ENCODE measurements at places on chromosomes 2 and 18.

GRCh38 chr2:230329946-230330605 lies 3.1 kb downstream of the SP140L start:
- DNase-seq, result no peak

DNA sequence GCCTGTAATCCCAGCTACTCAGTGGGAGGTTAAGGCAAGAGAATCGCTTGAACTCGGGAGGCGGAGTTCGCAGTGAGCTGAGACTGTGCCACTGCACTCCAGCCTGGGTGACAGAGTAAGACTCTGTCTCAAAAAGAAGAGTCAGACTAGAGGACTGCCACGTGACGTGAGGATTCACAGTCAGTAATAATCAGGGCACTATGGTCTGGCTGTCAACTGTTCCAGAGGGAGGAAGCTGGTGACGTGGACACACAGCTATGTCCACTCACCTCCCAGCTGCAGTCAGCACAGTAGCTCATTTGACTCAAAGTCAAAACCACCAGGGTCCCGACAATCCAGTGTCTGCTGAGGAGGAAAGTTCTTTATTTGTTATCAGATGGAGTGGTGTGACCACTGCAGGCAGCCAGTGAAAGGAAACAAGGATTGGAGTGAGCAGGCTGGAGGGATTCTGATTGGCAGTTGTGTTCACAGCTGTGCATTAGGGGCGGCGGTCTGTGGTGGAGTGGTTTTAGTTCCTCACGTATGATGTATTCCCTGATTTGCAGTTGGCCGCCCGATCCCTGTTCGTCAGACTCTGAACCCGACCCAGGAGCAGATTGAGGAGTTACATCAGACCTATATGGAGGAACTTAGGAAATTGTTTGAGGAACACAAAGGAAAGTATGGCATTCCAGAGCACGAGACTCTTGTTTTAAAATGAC lies 37.9 kb downstream of the MOGAT1 start:
- no peak for DNase-seq

GRCh38 chr2:40016151-40016885 lies 237.3 kb upstream of the THUMPD2 start:
- no peak for DNase-seq

DNA sequence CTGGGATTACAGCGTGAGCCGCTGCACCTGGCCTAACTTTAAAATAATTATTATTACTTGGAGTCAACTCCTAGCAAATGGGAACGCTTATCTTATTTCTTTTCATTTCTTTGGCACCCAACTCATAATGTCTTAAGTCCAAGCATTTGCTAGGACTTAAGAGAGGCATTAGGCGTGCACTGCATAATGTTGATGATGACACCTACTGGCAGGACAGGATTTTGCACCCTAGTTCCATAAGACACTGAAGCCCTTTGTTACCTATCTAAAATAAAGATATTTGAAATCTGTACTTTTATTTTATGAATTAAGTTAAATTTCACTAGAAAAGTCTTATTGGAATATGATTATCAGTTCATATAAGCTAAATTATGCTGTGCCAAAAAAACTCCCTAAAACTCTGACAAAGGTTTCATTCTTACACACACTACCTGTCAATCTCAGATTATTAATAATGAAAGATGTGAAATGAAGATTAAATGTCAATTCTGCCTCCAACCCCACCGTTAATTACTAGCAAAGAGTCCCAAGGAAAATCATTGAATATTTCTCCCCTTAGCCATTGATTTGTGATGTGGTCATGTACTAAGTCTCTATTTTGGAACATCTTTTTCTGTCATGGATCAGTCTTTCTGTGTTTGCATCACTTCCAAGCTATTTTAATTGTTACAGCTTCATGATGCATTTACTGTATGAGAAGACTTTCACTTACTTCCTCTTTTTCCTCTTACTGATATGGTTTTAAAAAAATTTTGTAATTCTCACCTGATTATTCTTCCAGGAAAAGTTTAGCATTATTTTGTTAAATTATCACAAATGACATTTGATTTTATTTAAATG lies 12.7 kb upstream of the CDH2 start:
- DNase-seq, result no peak

- no peak for DNase-seq
Measured at GRCh38 chr2:239047420-239047819, 199.5 kb downstream of the TWIST2 start.

DNA sequence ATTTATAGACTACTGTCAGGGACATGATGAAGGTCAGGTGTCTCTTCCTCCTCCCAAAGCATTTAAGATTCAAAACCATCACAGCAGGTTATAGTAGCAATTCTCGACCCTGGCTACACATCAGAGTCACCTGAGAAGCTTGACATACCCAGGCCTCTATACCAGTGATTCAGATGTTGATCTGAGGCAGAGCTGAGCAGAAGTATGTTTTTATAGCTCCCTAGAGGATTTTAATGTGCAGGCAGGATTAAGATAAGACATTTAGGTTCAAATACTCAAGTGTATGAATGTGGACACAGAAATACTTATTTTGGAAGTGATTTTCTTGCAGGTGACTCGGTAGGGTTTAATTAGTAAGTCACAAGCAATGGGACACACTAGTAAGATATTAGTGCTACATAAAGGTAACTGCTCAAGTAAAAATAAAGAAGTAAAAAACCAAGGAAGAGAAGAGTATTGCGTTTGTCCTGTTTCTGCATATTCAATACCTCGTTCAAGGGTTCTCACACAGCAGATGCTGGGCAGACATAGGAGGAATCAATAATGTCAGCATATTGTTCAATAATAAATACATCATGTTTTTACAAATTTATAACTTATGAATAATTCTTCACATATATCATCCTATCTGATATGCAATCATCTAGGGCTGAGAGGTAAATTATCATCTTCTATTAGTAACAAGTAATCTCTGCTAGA lies 7.0 kb downstream of the GCFC2 start:
- no peak for DNase-seq

DNA sequence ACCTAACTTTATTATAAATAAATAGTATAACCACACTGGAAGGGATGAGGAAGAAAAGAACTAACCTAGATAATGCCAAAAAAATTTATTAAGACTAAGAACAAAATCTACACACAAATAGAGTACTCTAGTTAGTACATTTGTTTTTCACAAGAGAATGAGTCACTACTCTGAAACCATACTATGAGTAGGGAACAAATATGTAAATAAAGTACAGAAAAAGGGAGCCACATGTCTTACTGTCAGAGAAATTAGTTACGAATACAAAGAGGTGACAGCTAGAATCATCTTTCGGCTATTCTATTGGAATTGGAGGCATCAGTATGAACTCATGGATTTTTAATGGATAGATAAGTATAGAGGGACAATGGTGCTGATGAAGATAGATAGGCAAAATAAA lies 150.5 kb downstream of the COPS8 start:
- no peak for DNase-seq

GRCh38 chr2:25561136-25561850 lies 112.1 kb downstream of the DTNB start:
- DNase-seq, result no peak

- DNase-seq, result no peak
Measured at GRCh38 chr2:234467289-234467688, 29.6 kb downstream of the ARL4C start.

DNA sequence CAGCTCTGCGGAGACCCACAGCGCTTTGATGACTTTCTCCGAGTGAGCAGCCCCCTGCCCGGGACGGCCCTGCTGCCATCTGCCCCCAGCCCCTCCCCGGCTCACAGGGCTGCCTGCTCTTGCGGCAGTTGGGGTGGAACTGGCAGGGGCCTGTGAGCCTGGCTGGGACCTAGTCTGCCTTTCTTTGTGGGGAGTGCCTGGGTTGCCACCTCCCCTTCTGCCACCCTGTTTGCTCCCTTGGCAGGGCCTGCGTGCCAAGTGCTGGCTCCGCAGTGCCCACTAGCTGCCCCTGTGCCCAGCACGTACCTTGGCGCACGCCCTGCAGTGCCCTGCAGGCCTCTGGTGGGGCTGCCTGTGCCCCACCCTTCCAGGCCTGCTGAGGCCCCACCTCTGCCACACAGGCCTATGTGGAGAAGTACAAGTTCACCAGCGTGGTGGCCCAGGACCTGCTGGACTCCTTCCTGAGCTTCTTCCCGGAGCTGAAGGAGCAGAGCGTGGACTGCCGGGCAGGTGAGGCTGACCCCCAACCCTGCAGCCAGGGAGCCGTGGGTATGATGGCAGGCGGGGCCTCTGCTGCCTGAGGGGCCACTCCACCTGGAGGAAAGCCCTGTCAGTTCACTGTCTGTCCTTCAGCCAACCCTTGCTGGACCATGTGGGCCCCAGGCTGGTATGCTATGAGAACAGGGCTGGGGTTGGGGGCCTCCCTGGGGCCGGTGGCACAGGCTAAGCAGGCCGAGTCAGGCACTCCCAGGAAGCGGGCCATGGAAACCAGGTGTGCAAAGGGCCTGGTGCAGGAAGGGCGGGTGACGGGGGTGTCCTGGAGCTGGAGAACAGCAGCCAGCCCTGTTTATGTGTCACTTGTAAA lies 7.0 kb downstream of the RNPEPL1 start:
- DNase-seq, result no peak

DNA sequence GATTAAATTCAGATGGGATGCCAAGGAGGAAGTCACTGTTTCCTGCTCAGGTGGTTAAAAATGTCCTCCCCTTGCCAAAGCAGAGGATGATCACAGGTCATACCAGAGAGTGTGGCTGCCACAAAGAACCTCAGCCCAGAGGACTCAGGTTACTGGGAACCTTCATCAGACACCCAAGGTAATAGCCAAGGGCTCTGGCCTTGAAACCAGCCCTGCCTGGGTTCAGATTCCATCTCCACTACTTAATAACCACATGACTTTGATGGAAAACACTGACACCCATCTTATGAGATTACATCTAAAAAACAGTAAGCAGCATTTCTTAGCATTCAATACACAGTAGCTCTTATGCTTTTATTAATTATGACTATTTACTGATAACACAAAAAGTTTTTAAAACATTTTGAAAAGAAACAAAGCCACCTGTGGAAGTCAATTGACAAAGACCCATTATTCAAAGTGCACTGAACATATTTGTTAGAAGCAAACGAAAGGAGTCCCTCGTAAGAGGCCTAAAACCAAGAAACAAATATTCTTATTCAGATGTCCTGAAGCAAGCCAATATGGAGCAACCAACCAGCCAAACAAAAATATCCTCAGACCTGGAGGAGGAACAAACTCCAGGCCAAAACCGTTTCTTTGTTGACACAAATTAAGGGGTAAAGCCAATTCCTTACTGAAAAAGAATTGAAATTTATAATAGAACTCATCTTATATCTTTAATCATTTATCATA lies 241.5 kb downstream of the RNF152 start:
- no peak for DNase-seq

DNA sequence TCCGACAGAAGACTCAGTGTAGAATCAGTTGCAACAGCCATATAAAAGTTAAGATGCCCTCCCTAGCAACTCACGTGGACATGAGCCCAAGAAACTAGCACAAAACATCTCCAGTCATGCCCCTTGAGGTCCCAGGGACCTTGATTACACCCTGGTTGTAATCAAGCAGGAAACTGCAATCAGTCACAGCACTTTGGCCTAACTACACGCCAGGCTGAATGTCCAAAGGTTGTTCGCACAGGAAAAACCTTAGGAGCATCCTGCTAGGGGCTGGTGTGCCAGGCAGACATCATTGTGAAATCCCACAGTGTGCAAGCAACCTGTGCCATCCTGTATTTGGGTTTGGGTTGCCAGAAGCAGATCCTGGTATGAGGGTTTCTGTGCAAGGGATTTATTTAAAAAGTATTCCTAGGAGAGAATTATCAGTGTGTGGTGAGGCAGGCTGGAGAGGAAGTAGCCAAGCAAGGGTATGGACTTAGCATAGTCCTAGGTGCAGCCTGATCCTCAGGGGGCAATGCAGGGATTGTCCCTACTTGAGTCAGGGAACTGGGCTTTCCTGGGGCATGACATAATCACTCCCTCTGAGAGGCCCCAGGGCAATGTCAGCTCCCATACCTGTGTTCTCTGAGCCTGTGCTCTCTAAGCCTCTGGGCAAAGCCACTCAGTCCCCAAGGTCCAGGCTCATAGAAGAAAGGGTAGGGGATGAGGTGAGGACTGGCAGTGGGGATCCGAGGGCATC lies 17.8 kb upstream of the SULT1C2 start:
- DNase-seq, result no peak

DNA sequence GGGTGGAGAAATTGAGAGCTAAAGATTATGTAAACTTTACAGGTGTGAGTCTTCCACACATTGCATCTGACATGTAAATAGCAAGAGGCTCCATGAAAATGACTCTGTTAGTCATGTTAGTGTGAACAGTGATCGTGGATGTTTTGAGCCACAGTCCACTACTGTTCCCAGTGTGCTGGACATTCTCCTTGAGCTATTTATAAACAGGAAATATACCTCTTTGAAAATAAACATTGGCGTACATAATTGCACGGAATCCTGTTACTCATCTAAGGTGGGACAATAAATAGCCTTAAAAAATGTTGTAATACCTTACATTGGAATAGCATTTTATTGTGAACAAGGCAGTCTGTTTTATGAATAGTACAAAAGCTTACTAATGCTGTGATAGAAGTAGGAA lies 37.0 kb downstream of the LIMS1 start:
- DNase-seq, result no peak

DNA sequence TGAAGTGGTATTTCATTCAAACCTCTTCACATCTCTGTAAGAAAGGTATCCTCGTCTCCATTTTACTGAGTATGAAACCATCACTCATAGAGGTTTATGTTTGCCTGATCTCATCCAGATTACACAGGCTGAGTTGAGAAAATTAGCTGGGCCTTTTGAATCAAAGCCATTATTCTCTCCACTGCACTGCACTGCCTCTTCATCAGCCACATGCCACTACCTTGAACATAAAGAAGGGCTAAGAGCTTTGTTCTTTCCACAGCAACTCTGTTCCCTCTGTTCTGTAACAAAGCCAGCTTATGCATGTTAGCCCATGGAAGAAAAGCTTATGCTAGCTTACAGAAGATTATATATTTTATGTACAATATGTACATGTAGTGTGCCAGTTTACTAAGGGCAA lies 362.6 kb upstream of the DLGAP1 start:
- no peak for DNase-seq

GRCh38 chr18:11526675-11527074 lies 82.7 kb upstream of the SLC35G4 start:
- no peak for DNase-seq

DNA sequence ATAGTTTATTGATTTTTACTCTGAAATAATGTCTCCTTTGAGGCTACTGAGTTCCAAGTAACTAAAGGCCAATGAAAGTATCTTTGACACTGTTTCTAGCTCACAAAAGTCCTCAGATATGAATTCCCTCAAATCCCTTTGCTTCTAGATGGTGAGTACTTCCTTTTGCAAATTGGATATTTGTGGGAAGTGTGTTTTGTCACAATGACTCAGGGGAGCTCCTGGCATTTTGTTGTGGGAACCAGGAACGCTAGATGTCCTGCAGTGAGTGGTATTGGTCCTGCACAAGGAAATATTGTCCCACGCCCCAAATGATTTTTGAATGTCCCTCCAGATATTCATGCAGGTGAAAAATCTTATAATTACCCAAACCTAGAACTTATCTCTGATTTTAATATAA lies 24.3 kb downstream of the TACR1 start:
- no peak for DNase-seq

GRCh38 chr2:42293019-42293418 lies 68.0 kb downstream of the COX7A2L start:
- DNase-seq, result no peak

GRCh38 chr2:202883987-202884675 lies 12.6 kb upstream of the ICA1L start:
- DNase-seq, result no peak

All from activated CD8-positive, alpha-beta memory T cell treated with anti-CD3 and anti-CD28 coated beads for 1 hour (primary cell).